ENCODE measurements at places on chromosomes 11 and 22.

DNA sequence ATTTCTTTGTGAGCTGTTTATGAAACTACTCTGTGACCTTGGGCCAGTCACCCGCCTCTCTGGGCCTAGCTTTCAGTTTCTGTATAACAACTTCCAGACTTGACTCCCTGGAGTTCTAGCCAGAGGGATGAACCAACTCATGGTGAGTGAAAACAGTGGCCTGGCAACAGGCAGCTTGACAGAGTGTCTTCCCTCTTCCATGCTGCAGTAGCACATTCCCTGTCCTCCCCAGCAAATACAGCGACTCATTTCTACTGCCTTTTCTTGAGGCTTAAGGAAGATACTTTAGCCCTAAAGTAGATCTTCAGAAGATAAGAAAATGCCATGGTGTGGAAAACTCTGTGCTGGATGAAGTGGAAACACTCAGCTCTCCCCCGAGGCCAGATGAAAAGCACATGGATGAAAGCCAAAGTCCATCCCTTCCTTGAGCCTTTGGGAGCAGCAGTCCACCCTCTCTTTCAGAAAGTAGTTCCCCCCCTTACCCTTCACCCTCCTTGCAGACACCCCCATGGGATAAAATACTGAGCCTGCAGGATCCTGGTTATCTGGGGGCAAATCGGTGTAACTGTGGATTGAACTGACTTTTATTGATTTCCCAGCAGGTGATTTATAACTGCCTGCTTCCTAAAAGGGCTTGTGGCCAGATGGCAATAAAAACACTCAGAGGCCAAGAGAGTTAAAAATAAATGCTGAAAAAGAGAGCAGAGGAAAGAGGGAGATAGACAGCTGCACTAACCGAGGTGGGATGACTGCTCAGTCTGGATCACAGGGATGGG is 24.1 kb downstream of the IRAG1 start:
- no peak for DNase-seq

GRCh38 chr22:31962387-31963125 is 18.2 kb downstream of the YWHAH start:
- DNase-seq = no peak

GRCh38 chr11:88359541-88359940 is 22.0 kb upstream of the CTSC start:
- no peak for DNase-seq

DNA sequence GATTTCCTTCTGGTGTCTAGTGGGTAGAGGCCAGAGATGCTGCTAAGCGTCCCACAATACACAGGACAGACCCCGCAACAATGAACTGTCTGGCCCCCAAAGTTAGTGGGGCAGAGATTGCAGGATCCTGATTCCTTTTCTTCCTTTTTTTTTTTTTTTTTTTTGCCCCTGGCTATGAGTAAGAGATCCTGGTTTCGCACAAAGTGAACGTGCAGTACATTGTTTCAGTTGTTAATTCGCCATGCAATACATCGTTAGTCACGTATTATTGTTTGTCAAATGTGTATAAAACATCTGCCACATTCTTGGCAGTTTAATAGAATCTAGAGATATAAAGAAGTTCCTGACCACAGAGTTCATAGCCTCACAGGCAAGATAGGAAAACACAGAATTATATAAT is 20.2 kb downstream of the ST3GAL4 start:
- no peak for DNase-seq

DNA sequence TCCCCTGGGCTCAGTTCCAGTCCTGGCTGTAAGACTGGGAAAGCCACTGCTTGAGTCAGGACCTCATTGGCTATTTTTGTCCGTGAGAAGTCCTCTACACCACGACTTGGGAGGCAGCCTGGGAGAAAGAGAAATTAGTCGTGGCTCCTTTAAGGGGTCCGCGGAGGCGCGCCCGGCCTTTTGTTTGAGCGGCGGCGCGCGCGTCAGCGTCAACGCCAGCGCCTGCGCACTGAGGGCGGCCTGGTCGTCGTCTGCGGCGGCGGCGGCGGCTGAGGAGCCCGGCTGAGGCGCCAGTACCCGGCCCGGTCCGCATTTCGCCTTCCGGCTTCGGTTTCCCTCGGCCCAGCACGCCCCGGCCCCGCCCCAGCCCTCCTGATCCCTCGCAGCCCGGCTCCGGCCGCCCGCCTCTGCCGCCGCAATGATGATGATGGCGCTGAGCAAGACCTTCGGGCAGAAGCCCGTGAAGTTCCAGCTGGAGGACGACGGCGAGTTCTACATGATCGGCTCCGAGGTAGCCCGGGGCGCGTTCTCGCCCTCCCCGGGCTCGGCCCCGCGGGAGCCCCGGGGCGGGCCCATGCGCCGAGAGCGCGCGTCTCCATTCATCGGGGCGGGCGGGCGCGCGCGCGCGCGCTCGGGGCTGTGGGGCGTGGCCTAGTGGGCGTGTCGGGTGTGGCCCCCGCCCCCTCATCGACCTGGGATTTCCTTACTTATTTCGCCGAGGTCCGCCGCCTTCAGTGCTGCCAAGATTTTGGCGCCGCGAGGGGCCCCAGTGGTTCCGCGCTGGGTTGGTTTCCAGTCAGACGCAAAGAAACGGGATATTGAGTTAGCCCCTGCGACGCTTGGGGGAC is at the start of gene SMARCB1:
Gene SMARCB1, plus strand, starts transcription at position 215 of the 848 bp plus-strand sequence. Its CDS starts 204 bp downstream, at position 419.
- peak; percentile 47 for DNase-seq

DNA sequence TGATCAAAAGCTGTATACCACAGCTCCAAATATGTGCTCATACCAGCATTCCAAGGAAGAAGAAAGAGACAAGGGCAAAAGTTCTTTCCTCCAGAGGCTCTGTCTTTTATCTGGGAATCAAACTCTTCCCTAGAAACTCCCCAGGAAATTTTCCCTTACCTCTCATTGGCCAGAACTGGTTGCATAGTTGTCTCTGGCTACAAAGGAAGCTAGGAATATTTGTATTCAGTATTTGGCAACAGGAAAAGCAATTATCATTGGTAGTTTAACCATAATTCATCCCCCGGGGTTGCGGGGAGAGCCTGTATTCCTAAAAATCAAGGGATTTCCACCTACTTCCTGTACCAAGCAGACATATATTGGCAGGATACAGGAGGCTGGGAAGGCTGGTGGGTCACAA is 10.5 kb upstream of the ZFTA start:
- DNase-seq = no peak

GRCh38 chr11:69721745-69722144 is 17.9 kb upstream of the FGF19 start:
- DNase-seq = no peak

GRCh38 chr11:71197096-71197495 is 55.3 kb downstream of the SHANK2 start:
- no peak for DNase-seq

DNA sequence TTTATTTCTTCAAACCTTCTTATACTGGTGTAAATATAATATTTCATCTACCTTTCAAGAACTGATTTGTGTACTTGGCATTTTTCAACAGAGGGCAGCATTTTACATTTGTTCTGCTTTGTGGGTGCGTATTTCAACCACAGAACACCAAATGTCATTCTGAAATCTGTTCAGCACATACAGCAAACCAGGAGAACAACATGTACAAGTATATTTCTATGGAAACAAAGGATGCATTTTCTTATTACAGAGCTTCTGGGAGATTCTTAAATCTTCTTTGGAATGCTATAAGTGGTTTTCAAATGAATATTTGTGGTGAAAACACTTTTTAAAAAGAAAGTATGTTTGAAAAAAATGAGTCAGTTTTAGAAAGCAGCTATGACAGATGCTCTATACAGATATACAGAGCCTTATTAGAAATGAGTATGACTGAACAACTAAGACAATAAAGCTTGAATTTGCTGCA is 946.0 kb downstream of the FAM181B start:
- peak; percentile 20 for DNase-seq

- DNase-seq = no peak
Measured at GRCh38 chr11:117421041-117421440, 93.4 kb downstream of the CEP164 start.
